ENCODE measurements at places on chromosomes 4 and X.

GRCh38 chrX:109344678-109345077 is 137.2 kb downstream of the GUCY2F start:
- DNase-seq, result no peak

- no peak for DNase-seq
These were observed 6.6 kb upstream of the UTP3 start for GRCh38 chr4:70681704-70682103.

DNA sequence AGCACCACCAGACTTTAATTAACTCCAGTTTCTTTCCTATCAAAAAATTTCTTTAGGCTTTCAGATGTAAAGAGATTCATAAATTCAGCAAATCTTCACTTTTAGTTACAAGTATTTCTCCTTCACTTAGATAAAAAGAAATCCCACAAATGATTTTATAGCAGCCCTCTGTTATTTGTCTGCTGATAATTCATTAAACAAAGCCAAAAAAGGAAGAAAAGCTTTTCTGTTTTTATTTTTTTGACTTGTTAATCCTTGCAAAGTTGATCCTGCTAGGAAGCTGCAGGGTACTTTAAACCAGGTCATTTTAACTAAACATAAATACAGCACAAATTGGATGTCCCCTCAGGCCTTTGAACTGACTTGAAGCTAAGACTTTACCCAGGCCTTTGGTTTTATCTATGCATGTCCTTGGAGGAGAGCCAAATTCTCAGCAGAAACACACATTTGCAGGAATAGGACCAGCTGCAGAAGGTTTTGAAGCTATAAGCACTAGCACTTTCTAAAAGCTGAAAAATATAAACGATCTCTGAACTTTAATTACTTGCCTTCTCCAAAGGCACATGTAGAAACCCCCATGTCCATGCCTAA is 57.5 kb downstream of the PCDH18 start:
- peak; percentile 76 for DNase-seq

DNA sequence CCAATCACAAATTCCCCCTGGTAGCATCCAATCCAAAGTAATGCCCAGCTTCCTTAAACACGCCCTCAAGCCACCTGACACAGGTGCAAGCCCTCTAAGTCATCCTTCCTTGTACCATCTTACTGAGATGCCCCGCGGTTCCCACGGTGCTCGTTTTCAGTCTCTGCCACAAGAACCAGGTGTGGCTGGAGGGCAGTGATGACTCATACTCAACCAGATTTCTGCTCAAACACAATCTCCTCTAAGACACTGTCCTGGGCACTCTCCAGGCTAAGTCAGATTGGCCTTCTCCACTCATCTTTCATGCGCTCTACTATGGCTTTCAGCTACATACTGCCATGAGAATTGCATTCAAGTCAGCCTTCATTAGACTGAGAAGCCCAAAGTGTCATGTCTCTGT is 3.5 kb downstream of the SH3KBP1 start:
- DNase-seq, result no peak

DNA sequence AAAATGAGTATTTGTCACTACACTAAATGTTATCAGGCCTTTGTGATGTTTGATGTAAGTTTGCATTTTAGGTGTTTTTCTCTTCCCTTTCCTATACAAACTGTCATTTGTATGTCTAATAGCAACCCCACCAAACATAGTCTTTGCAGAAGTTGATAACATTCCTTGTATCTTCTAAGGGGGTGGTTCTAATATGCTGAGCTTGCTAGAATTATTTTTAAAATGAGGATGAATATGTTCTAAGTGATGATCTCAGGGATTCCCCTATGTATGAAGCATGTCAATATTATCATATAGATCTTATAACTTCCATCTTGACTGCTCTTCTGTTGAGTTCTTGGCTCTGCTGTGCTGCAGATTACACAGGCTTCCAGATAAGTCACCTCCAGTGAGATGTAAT is 3.1 kb downstream of the CHM start:
- no peak for DNase-seq

GRCh38 chr4:13365195-13365594 is 118.9 kb downstream of the RAB28 start:
- DNase-seq, result no peak

DNA sequence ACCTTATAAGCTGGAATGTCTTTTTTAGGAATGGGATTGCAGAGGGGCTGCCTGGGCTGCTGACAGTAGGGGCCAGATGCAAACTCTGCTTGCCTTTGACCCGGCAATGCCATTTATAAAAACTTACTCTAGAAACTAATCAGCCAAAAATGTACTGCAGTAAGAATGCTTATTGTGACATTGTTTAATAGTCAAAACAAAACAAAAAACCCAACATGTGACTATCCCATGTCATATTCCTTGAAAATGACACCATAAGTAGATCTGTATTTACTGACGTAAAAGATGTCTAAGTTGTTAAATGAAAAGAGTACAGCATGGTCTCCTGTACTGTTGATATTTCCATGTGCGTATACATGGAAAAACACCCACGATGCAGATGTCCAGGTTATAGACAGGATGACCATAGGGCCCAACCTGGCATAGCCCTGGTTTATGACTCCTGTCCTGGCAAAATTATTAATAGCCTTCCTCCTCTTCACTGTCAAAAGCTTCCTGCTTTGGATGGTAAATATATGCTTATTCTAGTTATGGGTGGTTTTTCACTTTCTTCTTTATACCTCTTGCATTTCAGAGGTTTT is 138.9 kb downstream of the PTTG2 start:
- no peak for DNase-seq

GRCh38 chrX:112341598-112341997 is 259.0 kb upstream of the TRPC5 start:
- DNase-seq, result no peak

DNA sequence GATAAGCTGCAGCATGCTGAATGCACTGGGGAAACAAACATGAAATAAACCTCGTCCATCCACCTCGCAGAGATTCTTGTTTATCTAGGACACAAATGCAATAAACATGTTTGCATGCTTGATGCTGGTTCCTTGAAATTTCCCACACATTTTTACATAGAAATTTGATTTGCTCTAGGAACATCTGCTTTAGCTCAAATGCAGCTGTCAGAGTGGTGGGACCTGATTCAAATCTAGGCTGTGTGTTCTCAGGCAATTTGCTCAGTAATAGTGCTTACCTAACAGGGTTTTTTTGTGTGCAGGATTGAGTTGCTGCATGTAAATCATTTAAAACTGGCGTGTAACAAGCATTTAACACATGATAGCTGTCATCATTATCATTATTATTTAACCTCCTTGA is 293.1 kb downstream of the QDPR start:
- no peak for DNase-seq

GRCh38 chrX:75038925-75039324 is 113.7 kb upstream of the NEXMIF start:
- no peak for DNase-seq

- no peak for DNase-seq
These were observed 186.4 kb upstream of the GALNT7 start for GRCh38 chr4:172982151-172982590.

GRCh38 chr4:30825008-30825770 is 105.0 kb downstream of the PCDH7 start:
- DNase-seq, result no peak

- DNase-seq, result no peak
These were observed 134.0 kb upstream of the PJA1 start for GRCh38 chrX:69299285-69299684.

- peak; percentile 31 for DNase-seq
These were observed 381.2 kb downstream of the RAPGEF2 start for GRCh38 chr4:159483782-159484741.

- DNase-seq, result peak; percentile 38
These were observed 76.5 kb upstream of the BCOR start for GRCh38 chrX:40174001-40174853.

- DNase-seq, result peak; percentile 49
These were observed 14.7 kb downstream of the CHST7 start for GRCh38 chrX:46588263-46588662.

GRCh38 chr4:185885075-185885474 is 73.1 kb upstream of the SORBS2 start:
- DNase-seq, result no peak

- no peak for DNase-seq
These were observed 718.6 kb downstream of the CCSER1 start for GRCh38 chr4:90845777-90846176.

GRCh38 chr4:81905971-81906370 is 434.3 kb upstream of the RASGEF1B start:
- DNase-seq, result no peak

GRCh38 chrX:47168495-47169073 is 23.6 kb downstream of the RBM10 start:
- no peak for DNase-seq

DNA sequence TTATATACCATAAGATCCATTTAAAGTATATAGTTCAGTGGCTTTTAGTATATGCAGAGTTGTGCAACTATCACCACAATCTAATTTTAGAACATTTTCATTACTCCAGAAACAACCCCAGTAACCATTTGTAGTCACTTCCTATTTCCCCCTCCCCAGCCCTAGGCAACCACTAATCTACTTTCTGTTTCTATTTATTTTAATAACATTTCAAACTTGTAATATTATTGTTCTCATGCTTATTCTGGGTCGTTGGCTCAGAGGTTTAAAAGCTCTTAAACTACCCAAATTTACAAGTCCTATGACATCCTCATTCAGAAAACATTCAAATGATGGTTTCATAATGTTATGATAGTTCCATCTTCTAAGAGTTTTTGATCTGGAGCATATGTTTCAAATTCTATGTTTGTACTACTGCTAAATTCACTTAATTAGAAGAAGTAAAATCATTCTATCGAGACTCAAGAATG is 18.4 kb downstream of the XIAP start:
- DNase-seq, result no peak

- no peak for DNase-seq
These were observed 1.2 kb downstream of the CLTRN start for GRCh38 chrX:15663439-15663838.

DNA sequence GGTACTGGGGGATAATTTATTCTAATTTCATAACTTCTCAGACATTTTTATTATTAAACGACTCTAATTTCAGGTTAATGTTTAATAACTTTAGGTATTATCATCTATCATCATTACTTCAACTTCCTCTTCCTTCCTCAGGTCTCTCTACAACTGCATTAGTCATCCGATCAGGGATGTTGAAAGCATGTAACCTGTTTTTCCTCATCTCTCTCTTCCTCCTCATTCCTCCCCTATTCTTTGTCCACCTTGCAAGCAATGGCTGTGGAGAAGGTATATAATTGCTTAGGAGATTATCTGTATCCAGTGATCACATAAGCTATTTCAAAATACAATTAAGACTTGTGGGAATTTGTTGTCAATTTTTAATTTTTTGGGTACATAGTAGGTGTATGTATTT is 632.6 kb upstream of the DIAPH2 start:
- DNase-seq, result no peak

DNA sequence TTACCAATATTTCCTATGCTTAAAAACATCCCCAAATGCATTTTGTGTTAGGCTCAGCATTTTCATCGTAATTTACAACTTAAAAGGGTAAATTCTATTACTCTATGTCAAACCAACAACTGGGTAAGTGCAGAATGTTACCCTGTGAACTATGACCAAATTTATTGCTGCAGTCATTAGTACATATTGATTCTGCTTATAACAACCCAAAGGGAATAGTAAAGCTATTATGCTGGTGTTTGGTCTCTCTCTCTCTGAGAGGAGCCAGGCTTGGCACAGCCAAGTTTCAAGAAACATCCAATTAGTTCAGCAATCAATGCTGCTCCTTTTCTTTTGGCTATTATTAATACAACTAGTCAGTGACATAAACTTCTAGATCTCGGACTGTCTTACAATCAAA is 747.7 kb downstream of the CENPC start:
- no peak for DNase-seq

DNA sequence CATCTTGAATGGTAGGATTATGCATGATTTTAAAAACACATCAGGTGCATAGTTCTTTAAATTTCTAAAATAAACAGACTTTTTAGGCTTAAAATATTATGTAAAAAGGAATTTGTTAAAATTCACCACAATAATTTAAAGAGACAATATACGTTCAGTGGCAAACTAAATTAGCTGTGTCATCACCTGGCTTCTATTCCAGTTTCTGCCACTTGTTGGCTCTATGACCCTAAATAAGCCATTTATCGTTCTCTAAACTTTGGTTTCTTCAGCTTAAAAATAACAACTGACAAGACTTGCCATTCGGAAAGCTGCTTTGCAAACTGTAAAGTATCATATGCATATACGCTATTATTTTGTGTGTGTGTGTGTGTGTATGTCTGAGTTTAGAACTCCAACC is 141.3 kb downstream of the MGST2 start:
- DNase-seq, result no peak

DNA sequence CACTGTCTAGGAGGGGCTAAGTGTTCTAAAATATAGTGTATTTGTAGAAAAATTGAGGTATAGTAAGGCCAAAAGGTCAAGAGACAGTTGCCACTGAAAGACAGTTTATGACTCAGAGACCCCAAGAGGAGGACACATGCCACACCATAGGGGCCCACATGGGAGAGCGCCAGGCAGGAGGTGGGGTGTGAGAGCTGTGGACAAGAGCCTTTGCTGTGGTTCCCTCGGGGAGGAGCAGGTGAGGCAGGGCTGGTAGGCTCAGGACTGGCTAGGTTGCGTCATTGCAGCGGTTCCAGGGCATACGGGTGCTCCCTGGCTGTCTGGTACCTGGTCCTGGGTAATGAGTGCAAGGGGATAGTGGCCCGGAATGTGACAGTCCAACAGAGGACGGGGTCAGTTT is 37.6 kb downstream of the CCNQ start:
- DNase-seq, result no peak

GRCh38 chrX:80293354-80293753 is 126.9 kb upstream of the TENT5D start:
- DNase-seq, result no peak

GRCh38 chr4:137180349-137180748 is 351.9 kb downstream of the PCDH18 start:
- no peak for DNase-seq

DNA sequence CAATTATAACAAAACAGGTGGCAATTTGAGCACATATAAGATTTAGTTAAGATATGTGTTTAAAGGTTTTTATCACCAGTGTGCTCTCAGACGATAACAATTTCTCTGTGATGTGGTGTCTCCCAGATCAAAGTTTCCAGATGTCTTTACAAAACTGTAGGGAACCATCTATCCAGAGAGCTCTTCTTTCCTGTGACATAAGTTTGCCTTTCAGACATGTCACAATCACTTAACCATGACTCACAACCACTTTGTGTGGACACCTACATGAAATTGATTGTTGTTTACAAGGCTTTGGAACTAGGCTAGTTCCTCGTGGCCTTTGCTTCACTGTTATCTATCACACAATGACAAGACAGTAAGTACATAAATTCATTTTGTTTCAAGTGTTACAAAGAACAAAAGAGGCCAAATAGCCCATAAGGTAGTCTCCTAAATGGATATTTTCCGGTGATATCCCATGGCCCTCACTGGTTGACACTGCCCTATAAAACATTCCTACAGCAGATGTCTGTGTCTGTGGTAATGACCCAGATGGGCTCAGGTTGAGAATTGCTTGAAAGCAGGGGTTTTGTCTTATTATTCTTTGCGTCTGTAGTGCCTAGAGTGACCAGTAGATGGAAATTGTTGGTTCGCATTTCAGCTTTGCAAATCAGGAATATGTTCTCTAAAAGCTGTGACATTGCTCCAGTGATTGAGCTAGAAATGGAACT is 297.8 kb upstream of the FAM241A start:
- DNase-seq, result no peak

All from brain (organoid and tissue), 16 donors.